ENCODE measurements at places on chromosomes 12 and 14.

DNA sequence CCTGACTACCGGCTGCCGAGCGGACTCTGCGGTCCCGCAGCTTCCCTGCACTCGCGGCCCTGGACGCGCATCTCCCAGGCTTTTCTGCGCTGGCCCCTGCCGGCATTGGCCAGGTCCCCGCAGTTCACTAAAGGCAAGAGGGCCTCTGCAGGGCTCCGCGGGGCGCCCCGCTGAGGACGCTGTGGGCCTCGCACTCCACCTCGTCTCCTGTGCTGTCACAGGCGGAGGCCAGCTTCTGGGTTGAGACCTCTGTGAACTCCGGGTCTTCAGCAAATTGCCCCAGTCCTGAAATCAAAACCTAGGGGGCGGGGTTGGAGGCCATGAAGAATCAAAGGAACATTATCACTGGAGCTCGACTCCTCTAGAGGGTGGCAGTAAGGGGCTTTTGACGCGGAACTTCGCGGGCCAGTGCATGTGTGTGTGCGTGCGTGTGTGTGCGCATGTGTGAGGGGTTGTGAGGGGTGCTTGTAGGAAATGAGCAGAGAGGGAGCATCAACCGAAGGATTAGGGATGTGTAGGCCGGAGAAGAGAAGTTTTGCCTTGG, 68.5 kb upstream of the CAPRIN2 start:
- DNase-seq, result no peak

DNA sequence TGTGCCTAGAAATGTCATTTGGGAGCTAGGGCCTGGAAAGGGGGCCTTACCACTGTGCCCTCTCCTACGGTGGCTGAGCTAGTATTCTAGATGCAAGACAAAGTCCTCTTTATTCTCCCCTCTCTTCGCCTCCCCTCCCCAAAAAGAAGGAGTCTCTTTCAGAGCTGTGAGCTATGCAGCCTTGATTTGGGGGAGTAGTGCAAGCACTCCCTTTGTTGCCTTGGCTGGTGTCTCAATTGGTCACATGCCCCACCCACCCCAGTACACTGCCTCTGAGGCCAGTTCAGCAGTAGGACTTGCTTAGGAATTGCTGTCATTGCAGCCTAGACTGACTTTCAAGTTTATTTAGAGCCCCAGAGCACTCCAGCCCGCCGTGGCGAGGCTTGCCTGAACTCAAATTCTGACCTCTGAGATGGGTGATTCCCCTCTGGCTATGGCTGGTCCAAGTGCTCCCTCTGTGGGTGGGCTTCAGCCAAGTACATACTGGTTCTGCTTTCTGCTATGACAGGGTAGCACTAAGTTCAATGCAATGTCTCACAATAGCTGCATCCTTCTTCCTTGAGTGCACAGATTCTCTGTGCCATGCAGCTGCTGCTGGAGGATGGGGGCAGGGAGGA, 37.0 kb upstream of the FBXO33 start:
- no peak for DNase-seq

DNA sequence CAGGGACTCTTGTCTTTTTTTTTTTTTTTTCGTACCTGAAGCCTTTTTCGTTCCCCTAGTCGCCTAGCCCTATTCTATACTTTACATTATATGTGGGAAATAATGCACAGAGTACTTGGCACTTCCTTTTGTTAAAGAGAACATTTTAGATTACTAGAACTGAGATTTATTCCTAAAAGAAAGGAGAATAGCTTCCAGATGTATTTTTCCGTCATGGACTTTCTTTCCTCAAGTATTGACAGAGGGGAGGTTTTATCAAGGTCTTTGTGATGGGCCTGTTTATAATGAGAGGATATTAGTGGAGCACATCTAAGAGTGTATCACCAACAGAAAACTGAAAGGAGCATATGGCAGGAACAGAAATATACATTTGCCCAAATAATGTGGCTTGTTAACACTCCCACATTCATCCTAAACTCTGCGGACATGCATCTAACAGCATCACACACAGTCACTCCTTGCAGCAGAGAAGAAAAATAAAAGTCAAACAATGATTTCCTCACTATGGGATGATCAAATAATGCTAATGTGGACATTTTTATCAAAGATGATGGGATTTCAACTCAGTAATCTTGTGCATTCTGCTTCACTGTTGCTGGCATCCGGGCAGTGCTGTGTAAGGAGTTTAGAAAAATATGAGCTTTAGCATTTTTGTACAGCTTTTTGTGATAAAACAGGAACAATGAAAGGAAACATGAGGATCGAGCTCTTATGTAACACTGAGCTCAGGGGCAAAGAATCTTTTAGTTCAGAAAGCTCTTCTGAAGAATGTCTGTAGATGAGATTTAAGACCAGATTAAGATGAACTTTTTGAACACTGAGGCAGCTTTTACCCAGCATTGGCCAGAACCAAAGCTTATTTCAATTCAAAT, 183.1 kb downstream of the EGLN3 start:
- DNase-seq, result no peak

- DNase-seq, result no peak
Measured at GRCh38 chr12:18747895-18748294, 10.0 kb downstream of the CAPZA3 start.

DNA sequence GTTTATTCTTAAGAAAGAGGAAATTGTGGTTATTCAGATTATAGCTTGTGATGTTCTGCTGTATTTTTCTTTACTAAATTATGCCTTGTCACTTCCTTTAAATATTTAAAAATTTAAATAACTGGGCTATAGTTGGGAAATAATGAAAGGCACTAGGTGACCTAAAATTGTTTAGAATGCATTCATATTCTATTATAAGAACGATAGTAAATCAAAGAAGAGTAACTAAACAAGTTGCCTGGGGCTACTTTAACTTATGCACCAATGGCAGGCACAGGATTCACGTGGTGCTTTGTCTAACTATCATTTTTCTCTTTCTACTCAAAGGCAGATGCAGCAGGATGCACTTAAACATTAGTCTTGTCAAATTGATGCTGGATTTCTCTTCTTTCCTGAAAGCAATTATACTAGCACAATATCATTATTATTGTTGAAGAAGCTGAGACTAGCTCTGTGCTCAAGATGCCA, 190.7 kb upstream of the PPFIA2 start:
- DNase-seq, result no peak

- no peak for DNase-seq
Measured at GRCh38 chr12:122202017-122202416, 1.5 kb upstream of the B3GNT4 start.
